ENCODE measurements at places on chromosomes 2 and 18.

GRCh38 chr2:54083021-54083420 lies 32.4 kb upstream of the ACYP2 start:
- peak; percentile 13 for DNase-seq

DNA sequence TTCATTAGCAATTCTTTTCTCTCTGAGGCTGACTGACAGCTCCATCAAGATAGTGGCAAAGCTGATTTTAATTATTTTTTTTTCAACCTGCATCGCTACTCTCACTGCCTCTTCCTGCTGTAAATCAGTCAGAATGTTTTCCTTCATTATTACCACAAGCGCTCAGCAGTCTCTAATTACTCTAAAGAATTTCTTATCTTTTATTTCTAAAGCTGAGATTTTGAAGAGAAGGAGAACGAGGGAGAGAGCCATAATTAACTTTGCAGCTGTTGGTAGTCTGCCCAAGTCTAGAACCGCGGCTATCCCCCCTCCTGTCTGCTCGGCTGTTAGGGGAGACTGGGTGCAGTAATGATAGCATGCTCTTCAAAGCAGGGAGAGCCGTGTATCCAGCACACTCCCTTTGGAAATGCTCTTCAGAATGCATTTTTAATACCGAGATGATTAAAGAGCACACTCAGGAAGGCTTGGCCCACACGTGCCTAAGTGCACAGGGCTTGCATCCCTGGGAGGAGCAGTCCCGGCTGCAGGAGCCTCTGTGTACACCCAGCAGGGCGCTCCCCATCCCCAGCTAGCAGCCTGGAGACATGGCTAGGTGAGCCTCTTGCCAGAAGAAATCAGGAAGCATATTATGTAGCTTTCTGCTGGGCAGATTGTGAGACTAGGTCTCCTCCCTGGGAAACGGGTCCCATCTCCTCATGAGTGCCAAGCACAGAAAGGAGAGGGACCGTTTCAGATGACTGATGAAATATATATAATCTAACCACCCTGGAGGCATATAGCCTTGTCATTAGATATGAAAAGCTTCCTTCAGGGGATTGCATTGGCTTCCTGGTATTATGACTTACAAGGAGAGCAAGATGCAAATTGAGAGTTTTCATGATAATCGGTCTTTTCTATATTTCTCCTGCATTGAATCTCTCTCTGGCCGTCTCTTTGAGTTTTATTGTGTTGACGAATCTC lies 555.2 kb downstream of the CMPK2 start:
- peak; percentile 17 for DNase-seq

DNA sequence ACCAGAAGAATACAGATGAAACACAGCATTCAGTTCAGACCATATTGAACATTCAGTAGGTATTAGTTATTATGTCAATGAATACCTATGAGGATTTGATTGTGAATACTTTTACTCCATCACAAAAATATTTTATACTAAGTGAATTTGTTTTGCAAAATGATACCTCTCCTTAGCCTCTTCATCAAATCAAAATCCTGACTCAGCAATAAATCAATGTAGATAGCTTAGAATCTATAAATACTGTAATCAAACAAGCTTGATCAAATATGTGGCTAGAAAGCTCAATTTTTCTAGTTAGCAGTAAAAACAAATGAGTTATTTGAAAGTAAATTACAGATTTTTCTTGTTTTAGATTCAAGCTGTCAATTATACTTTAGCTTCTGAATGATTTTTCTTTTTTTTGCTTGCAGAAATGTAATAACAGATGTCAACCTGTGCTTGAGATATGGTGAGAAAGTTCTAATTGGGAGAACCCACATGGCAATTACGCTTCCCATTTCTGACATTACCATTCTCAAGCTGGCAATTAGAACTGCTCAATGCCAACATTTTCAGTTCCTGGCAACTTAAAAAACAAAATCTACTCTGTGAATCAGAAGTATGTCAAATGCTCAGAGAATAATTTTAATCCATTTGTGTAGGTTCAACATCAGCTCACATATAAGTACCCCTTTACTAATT lies 109.6 kb downstream of the PRELID3A start:
- DNase-seq = no peak

GRCh38 chr2:130332271-130333073 lies 10.2 kb upstream of the IMP4 start:
- peak; percentile 80 for DNase-seq

DNA sequence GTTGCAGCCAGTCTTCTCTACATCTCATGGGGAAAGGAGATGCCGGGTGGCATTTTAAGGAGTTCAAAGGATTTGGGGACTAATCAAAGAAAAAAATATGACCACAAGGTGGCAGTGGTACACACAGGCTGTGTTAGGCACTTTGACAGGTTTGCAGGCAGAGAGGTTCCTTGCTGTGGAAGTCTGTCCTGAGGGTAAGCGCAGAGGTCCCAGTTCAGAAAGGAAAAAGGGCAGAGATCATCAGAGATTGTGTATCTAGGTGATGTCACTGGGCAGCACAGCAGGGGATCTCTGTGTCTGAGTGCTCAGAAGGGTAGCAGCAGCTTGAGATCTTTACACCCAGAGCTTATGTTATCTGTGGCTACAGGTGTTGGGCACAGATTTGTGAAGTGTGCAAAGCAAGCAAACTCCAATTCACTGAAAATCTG lies 231.4 kb downstream of the LRRTM1 start:
- DNase-seq = peak; percentile 71

DNA sequence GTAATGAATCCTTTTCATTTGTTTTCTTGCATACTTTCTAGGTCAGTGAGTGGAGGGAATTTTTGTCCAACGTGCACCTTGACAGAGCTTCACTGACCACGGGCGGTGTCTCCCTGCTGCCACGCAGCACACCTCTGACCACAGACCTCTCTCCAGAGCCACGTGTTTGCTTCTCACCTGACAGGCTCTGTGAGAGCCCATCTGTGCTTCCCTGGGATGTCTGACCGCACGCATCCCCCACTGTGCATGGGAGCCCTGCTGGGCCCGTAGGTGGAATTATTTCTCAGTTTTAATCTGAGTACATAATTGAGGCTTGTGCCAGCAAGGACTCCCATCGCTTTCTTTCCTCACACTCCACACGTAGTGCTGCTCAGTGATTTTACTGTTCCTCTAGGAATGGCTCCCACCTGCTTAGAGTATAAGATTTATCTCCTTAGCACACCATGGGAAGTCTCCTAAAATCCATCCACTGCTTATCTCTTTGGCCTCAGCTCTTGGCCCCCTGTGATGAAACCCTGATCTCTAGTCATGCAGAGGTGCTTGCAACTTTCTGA lies 482.6 kb downstream of the TSN start:
- DNase-seq = no peak

GRCh38 chr18:6679201-6679600 lies 50.3 kb upstream of the ARHGAP28 start:
- no peak for DNase-seq

DNA sequence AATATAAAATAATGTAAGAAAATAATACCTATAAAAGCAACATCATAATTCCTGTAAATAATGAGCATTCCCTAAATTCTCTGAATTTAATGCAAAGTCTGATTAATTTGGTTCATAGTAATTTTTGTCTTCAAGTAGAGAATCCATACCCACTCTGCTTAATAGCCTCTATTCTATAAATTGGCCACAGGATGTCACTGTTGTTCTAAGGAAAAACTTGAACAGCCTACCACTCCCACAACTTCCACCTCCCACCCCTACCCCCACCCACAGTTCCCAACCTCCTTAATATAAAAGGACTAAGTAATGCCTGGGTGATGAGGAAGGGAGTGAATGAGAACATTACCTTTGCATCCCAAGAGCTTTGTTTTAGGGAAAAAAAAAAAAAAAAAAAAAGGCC lies 27.2 kb upstream of the BBS5 start:
- peak; percentile 45 for DNase-seq

DNA sequence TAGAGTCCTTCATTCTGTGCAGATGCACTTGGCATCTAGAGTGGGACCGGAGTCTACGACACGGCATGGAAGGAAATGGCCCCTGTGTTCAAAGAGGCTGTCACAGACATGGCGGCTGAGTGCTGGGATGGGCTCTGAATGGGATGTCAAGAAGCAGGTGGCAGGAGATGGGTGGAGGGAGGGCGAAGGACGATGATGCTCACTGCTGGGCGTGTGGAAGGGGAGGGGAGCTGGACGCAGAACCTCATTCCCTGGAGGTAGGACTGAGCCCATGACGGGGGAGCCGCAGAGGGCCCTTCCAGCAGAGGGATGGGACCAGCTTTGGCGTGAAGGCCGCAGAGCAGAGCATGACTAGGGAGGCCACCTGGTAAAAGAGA lies 18.8 kb upstream of the ALPI start:
- no peak for DNase-seq

DNA sequence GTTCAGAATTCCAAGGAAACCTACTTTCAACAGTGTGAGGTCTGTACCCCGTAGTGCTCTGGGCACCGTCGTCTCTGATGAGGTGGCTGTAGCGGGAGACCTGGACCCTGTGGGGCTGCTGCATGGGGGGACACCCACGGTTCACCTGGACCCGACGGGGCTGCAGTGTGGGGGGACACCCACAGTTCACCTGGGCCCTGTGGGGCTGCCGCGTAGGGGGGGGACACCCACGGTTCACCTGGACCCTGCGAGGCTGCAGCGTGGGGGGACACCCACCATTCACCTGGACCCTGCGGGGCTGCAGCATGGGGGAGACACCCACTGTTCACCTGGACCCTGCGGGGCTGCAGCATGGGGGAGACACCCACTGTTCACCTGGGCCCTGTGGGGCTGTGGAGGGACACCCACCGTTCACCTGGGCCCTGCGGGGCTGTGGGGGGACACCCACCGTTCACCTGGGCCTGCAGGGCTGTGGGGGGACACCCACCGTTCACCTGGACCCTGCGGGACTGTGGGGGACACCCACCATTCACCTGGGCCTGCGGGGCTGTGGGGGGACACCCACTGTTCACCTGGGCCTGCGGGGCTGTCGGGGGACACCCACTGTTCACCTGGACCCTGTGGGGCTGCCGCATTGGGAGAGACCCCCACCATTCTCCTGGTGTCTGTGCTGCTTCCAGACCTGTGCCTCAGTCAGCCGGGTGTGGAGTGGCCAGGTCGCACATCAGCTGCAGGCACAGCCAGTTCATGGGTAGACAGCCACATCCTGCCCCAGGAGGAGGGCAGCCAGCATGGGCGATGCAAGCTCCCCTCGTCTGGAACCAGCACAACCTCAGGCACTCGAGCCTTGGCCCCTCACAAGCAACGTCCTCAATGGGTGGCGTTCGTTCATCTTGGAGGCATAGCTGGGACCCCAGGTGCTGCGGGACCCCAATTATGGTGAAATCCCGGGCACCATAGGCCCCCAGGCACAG lies 114.5 kb downstream of the TMEM18 start:
- DNase-seq = no peak

- DNase-seq = no peak
Measured at GRCh38 chr2:60529136-60529784, 24.2 kb downstream of the BCL11A start.

DNA sequence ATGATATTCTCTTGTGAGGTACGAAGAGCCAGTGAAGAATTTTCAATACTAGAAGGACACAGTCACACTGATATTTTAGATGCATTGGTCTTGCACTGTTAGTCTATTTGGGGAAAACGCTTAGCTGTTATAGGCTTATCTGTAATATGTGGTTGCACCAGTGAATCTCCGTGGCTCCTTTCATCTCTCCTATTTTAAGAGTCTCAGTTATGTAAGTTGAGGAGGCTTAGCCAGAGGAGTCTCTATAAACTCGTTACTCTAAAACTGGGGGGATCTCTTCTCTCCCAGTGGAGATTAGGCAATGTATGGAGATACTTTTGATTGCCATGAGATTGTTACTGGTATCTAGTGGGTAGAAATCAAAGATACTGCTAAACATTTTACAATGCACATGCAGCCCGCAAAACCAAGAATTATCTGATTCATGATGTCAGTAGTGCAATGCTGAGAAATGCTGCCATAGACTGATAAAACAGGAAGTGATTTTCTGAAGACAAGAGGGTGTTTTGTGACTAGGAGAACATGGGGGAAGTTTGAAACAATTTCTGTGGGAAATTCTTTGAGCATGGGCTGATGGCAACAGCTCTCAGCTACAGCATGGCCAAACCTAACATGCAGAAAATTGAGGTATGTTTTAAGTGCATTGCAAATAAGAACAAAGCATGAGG lies 339.1 kb downstream of the SOX11 start:
- no peak for DNase-seq

- no peak for DNase-seq
Measured at GRCh38 chr2:11248-11941, 34.9 kb downstream of the FAM110C start.

GRCh38 chr2:230796280-230796862 lies 68.4 kb upstream of the ITM2C start:
- peak; percentile 67 for DNase-seq

DNA sequence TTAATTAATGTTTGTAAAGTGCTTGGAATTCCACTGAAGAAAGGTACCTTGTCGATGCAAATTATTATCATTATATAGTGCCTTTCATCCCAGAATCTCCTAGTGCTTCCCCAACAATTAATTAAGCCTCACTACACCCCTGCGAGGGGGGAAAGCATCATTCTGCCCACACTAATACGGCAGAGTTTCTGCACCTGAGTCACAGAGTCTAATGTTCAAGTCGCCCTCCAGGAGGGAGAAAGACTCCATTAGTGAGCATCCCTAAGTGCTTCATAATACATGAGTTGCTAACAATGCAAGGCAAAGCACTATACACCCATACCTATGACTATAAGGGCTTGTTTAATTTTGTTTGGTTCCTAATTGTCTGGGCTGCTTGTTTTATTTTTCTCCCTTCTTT lies 25.4 kb upstream of the NRP2 start:
- DNase-seq = no peak

DNA sequence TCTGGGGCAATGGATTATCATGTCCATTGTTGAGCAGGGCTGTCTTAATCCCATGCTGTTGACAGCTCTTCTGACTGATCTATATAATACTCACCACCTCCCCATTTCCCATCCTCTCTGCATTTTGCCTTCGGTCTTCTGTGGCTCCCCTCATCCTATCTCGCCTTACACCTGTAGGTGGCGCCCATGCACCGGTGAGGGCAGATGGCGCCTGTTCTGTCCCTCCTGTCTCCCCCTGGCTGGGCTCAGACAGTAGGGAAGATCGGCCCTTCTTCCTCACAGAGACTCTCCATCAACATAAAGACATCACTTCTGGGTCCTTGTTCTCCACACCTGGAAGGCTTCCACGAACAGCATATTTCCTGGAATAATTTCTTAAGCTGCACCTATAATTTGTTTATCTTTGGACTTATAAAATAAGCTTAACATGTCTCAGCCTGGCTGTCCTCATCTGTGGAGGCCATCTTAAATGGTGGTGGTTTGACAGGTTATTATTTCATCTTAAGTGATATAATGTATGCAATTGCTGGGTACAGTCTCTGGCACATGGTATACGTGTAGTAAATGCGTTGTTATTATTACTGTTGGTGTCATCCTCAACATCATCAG lies 10.9 kb upstream of the CDH20 start:
- DNase-seq = peak; percentile 66

GRCh38 chr18:75369026-75369721 lies 58.3 kb downstream of the SMIM21 start:
- no peak for DNase-seq

Data from fibroblast of upper back skin (primary cell).